ENCODE measurements at places on chromosomes 5 and 9. TPM values are rescaled to one million over a fixed set of nuclear protein-coding genes. Genes with fewer than 3 reads are reported as not detected.

GRCh38 chr9:18485714-18486113 lies 11.8 kb downstream of the ADAMTSL1 start:
- DNase-seq: no peak

DNA sequence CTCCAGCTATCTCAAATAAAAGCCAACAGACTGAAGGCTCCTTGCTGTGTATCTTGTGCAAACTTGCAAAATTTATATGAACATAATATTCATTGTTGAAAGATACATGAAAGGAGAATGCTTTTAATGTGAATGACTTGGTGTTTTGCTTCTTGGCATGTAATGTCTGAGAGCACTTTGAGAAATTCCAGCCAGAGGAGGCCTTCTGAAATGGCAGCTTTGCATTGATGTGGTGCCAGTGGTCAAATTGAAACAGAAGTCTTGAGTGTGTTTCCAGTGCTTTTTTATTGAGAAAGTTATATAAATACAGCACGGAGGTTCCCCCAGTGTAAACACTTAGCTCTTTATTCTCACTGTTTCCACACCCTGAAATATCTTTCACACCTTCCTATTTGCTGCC lies 182.1 kb downstream of the ADCY2 start:
- DNase-seq: no peak

ANKRD34B gene
- polyA plus RNA-seq: 0.04 TPM

FAM151B gene
- 3.0 TPM for polyA plus RNA-seq

DNA sequence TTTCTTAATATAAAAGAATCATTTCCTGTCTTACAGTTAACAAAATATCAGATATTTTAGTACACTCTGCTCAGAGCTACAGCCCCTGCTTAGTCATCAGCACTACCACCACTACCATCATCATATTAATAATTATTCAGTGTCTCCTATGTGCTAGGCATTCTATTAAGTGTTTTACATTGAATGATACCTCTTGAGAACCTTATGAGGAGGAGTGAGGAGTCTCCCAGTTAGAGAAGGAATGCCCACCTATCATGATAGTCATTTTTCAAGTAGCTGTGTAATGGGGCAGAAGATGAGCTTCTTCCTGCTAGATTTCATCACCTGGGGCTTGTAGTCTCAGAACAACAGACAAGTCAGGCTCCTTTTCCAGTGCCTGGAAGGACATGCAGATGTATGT lies 238.0 kb downstream of the TRIM32 start:
- DNase-seq: no peak

IL3 gene
- not detected for polyA plus RNA-seq

- DNase-seq: no peak
Measured at GRCh38 chr5:66777868-66778267, 181.7 kb downstream of the MAST4 start.

DNA sequence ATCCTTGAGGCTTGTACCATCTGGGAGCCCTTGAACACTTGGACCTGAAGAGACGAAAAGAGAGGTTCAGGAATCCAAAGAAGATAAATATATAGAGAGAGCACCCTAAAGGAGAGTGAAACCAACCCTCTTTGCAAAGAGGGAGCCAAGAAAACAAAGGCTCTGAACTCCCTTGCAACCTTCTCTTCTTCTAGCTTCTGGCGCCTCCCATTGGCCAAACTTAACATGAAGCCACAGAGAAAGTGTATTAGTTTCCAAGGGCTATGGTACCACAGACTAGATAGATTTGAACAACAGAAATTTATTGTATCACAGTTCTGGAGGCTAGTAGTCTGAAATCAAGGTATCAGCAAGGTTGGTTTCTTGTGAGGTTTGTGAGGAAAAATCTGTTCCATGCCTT lies 175.1 kb downstream of the HCN1 start:
- DNase-seq: no peak

DNA sequence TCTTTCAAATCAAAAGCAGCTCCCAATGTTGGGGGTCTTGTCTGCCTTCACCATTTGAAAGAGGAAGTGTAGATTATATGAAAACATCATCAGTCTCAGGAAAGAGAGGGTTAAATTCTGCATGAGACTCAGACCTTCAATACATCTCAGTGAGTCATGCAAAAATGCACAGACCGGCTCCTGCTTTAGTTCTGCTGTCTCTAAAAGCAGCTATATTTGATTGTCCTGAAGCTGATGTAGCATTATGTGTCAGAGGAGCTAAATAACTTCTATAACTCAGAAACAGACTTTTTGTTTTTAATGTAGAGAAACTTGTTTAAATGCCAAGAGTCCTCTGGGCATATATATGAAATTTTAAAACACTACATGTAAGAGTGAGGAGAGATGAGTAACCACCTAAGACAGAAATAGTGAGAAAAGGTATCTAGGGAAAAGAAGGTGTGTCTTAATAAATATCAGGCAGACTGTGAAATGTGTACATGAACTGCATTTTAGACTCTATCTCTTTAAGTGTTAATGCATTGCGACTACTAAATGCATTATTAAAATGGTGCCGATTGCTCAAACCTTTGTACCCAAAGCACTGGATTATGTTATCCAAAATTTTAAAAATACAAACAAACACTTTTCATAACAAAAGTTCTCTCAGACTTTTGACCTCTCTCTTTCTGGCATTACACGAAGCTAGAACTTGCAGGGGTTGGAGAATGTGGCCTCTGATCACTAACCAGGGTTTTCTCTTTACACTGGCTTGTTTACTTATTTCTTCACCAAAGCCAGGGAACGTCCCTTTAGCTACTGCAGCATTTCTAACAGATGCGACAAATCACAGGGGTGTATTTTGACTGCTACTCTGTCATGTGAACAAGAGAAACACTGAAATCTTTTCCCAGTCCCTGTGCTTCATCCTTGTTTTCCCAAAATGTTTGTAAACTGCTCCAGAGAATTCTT lies 302.3 kb downstream of the ARL15 start:
- no peak for DNase-seq

THBS4 gene
- 5.4 TPM for polyA plus RNA-seq

SLC6A3 gene
- 1.3 TPM for polyA plus RNA-seq

- no peak for DNase-seq
Measured at GRCh38 chr5:172452398-172453205, 1.7 kb downstream of the SH3PXD2B start.

GRCh38 chr5:180830253-180831138 lies 27.9 kb upstream of the MGAT1 start:
- peak; percentile 28 for DNase-seq

- no peak for DNase-seq
Measured at GRCh38 chr5:69329905-69330489, 2.6 kb downstream of the CCDC125 start.

SOX30 gene
- polyA plus RNA-seq: 0.27 TPM

DNA sequence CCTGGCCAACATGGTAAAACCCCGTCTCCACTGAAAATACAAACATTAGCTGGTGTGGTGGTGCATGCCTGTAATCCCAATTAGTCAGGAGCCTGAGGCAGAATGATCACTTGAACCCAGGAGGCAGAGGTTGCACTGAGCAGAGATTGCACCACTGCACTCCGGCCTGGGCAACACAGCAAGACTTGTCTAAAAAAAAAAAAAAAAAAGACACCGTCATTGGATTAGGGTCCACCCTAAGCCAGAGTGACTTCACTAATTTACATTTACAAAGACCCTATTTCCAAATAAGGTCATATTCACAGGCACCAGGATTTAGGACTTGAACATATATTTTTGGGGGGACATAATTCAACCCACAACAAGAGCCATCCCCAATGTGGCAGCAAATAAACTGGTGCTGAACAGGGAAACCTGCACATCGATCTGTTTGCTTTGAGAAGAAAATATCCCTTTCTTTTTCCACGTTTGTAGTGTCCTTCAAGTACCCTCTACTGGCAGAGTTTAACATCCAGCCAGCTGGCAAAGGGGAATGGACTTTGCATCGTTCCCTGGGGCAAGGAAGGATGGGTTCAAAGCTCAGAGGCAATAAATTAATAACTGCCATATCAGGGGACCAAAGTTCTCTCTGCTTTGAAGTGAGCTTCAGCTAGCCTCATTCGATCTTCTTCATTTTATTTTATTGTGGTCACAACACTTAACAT lies 3.7 kb upstream of the DNAJC25 start:
- no peak for DNase-seq

DIPK1B gene
- polyA plus RNA-seq: 32.3 TPM

DNA sequence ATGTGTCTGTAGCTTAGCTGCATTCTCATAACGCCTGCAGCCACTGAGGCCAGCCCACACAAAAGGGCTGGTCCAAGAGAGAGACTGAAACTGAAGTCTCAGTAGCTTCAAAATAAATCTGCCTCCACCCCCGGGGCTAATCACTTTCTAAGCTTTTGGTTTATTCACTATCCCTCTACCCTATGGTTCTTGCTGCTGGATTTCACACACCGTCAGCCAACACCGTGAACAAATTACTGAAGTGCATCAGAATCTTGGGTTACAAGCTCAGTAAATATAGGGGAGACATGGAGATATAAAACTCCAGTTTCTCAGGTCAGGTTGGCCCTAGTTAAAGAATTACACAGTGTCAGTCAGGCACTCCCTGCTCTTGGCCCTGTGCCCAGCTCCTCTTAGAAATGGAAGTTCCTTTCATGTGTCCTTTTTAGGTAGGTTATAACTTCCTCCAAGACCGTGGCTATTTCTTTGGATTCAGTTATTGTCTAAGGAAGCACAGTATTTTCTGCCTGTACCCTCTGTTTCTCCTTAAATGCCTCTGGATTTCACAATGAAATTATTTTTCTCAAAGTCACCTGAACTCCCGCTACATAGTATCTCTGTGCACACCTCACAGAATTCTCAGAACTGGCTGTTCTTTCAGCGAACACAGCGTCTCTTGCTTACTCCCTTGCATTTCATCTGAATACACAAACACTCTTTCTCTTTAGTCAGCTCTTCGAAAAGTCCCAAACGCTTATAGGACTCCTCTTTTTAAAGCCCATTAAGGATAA lies 112.5 kb downstream of the FAM174A start:
- DNase-seq: peak; percentile 79
